NCI-H2029 treated with DMSO at 0.1 percent for 48 hours (cell line): ENCODE measurements at places on chromosomes 7 and 10.

DNA sequence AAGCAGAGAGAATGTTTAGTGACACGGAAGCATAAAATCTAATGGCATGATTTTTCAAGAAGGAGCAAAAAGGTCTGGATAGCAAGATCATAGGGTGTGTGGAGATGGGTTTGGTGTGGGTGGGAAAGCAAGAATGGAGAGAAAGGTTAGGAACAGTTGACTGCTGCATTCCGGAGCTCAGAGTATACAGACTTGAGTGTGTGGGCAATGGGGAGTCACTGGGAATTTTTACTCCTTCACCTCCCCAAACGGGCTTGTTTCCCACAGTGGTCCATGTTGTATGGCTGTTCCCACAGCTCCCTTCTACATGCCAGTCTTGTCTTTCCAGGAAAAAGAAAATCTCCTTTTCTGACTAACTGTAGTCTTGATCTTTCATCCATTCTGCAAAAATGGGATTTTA is 122.1 kb downstream of the CDK6 start:
- no peak for DNase-seq

DNA sequence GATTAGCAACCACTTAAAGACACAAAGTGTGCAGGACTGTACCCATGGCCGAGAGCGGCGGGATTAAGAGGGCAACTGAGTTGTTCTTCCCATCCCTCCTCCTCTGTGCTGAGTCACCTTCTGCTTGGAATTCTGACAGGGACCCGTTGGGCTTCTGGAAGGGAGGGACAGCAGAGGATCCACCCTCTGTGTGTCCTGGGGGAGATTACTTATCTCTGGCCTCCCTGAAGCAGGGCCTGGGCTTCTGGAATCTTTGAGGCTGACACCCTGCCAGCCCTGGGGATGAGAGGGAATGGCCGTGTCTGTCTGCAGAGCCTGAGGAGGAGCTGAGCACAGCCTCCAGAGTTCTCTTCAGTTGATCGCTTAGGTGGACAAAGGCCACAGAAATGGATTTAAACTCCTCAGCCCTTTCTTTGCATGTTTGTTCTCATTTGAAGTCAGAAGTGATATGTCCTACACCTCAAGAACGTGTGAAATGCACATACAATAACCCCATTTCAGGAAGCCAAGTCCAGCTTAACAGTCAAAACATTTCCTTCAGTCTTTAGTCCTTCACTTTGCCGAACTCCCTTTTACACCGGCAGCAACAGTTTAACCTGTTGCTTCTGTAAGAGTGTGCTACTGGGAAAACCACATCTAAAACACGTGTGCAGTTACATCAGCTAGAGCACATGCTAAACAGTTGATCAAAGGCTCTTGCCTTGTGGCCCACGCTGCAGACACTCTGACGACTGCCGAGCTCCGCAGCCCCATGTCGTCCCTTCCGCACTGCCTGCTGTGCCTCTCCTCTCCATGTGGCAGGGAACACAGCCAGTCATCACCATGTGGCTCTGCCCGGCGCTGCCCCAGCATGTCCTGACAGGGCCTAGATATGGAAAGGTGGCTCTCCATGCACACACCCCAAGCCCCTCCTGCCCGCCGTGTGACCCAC is 55.7 kb downstream of the IKZF1 start:
- no peak for DNase-seq

GRCh38 chr10:104441329-104442000 is 87.8 kb downstream of the CFAP58 start:
- no peak for DNase-seq

DNA sequence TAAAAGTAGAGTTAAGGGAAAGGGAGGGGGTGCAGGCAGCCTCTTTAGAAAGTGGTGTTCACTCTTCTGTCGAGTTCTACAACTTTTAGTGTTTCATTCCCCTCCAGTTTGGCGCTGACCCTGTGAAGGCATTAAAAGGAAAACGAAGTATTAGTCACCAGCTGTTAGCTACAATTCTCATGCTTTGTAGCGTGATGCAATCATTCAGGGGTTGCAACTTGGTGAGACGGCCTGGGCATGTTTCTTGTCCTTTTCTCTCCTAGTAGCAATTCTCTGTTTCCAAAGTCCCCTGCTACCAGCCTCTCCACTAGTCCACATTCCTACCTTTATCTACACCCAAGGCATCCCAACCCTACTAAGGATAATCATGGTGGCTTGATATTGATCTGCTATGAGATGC is 33.7 kb upstream of the DGKI start:
- DNase-seq = no peak

- no peak for DNase-seq
Measured at GRCh38 chr10:115948465-115948864, 324.5 kb downstream of the GFRA1 start.

GRCh38 chr7:51352174-51353100 is 35.8 kb upstream of the COBL start:
- DNase-seq = no peak

GRCh38 chr7:117067340-117067739 is 114.0 kb downstream of the ST7 start:
- DNase-seq = no peak

- peak; percentile 24 for DNase-seq
Measured at GRCh38 chr10:84308481-84309304, 19.7 kb upstream of the CCSER2 start.

GRCh38 chr10:126156012-126156411 is 232.3 kb downstream of the ADAM12 start:
- peak; percentile 14 for DNase-seq

DNA sequence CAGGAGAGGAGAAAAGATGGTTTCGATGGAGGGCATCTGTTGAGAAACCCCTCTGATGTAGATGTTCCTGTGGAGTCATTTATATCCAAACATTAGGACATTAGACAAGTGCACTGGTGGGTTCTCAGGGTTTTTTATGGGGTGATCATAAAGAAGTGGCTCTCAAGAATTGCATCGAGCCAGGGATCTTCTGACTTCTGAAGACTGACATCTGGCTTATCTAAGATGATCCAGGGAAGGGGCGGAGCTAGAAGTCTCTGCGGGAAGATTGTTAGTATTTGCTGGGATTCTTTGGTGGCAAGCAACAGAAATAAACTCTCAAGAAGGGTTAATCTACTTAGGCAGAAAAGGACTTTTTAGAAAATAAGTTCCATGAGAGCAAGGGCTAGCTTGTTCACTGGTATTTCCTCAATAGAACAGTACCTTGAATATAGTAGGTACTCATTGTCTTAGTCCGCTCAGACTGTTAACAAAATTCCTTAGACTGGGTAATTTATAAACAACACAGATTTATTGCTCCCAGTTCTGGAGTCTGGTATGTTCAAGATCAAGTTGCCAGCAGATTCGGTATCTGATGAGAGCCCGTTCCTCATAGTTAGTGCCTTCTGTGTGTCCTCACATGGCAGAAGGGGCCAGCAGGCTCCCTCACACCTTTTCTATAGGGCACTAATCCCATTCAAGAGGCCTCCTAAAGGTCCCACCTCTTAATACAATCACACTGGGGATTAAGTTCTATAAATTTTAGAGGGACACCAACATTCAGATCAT is 28.5 kb upstream of the SYPL1 start:
- no peak for DNase-seq

- DNase-seq = no peak
Measured at GRCh38 chr10:59320355-59320754, 42.0 kb downstream of the FAM13C start.

- DNase-seq = peak; percentile 48
Measured at GRCh38 chr7:90455163-90456030, 14.0 kb upstream of the PTTG1IP2 start.

GRCh38 chr7:38907766-38908165 is 1.2 kb downstream of the VPS41 start:
- no peak for DNase-seq

DNA sequence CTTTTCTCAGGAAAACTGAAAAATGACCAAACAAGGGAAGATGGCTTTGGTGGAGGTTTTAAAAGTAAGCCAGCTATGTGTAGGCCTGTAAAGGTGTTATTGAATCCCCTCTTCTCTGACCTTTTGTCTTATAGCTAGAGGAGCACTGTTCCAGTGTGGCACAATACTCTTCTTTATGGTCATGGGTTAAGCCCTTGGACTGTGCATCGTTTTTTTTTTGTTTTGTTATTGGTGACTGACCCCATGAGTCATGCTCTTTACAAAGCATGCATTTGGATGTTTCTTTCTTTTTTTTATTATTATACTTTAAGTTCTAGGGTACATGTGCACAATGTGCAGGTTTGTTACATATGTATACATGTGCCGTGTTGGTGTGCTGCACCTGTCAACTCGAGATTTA is 19.6 kb upstream of the FAM25A start:
- no peak for DNase-seq

DNA sequence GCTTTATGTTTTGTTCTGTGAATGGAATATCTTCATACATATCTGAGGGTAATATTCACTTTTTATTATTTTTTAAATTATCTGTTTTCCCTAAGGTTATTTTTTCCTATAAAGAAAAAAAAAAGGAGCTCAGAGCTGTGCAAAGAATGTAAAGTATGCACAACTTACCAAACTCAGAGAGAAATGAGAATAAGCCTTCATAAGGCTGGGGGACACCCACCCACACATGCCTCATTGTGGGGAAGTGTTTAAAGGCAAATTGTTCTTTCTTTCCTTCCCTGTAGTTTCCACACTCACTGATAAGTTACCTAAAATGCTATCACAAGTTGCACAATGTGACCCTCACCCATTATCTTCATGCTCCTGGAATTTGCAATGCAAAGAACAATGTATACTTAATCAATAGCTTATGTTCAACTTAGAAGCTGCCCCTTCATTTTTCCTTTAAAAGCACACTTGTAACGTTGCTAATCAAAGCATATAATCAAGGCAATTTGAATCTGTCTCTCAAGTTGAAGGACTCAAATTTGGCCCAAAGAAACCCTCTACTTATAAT is 108.1 kb downstream of the GNAT3 start:
- no peak for DNase-seq

DNA sequence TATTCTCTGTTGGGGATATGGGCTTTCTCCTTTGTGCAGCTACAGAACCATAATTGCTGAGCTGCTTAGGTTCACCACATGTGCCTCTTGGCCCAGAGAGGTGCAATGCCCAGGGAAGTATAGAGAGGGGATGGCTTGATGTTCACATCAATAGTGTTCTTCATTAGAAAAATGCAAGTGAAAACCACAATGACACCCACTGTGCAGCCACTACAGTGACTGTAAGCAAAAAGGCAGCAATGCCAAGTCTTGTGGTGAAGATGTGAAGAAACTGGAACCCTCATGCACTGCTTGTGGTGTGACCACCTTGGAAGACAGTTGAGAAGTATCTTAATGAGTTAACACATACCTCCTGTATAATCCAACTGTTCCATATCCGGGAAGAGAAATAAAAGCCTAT is 318.9 kb upstream of the ZMIZ1 start:
- no peak for DNase-seq

DNA sequence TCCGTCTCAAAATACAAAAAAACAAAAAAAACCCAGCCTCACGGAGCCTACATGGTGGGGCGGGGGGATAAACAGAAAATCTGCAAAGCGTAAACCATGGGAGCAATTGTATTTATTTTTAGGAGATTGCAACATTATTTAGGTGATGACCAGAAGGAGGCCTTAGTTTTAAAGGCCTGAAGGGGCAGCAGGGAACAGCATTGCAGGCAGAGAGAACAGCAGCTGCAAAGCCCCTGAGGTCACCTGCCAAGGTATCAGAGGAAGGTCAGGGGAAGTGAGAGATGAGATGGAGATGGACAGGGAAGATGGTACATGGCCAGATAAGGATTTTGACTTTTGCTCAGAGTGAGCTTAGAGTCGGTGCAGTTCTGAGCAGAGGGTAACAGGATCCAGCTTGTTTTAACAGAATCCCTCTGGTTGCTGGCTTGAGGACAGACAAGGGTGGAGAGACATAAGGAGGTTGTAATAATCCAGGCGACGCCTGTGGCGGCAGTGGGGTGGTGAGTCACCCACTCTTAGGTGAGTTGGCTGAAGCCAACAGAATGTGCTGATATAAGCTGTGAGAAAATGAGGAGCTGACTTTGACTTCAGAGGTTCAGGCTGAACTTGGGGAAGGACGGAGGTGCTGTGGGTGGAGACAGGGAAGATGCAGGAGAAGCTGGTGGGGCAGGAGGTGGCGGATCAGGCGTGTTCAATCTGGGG is 82.3 kb upstream of the GTF2I start:
- no peak for DNase-seq

- no peak for DNase-seq
Measured at GRCh38 chr7:18835001-18835690, 282.3 kb downstream of the TWIST1 start.

- DNase-seq = no peak
Measured at GRCh38 chr10:96491303-96491702, 22.4 kb downstream of the TLL2 start.

DNA sequence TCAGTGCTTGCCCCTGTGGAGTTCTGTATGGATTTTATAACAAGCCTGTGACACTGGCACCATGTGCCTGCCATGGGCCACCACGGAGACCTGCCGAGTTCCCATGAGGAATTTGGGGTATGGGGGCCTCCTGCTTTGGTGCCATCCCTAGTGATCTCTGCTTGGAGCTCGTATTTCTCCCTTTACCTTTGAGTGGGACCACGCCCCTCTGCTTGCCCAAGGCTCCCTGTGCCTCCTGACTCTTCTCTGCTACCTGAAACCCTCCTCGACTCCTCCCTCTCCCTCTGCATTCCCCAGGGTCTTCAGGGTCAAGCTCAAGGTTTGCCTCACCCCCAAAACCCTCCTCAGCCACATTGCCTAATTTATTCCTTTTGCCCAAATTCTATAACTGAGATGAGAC is 225.0 kb downstream of the BUB3 start:
- DNase-seq = no peak

- no peak for DNase-seq
Measured at GRCh38 chr10:7649673-7650300, 17.0 kb downstream of the ITIH5 start.

DNA sequence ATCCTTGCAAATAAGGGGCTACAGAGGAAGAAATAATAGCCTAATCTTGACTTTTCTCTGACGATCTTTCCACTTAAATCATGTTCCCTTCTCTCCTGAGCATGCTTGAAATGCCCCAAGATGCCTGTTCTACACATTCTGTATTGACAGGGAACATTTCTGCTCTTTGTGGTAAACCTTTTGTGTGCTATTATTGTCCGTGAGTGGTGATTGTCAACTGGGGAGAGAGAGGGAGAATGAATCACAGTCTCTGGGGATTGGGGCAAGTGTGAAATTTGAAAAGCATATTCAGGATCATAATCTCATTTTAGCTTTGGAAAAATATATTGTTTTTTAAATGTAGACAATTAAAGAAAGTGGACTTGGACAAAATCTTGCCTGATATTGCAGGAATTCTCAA is 20.6 kb downstream of the UBTD1 start:
- DNase-seq = no peak

DNA sequence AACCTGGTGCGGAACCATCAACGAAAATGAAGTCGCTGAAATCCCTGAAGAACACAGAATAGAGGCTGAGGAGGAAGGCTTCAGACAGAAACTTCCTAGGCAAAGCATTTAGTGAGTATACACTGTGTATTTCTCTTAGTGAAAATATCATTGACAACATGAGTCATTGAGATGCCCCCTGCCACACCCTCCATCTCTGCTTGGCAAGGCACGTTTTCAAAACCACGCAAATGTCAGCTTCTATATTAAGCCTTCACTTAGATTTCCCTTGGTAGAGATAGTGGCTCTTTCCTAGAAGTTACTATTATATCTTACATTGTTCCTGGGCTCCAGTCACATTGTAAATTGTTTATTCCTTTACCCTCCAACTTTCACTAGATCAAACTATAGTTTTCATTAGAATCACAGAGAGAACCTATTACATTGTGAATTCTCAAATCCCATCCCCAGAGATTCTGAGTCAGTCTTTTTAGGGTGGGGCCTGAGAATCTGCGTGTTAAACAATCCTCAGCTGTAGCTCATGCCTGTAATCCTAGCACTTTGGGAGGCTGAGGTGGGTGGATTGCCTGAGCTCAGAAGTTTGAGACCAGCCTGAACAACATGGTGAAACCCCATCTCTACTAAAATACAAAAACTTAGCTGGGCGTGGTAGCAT is 4.6 kb upstream of the SKAP2 start:
- DNase-seq = no peak

GRCh38 chr10:13224210-13224995 is 9.8 kb downstream of the UCMA start:
- no peak for DNase-seq
